Activated T-helper 1 cell treated with anti-CD3 and anti-CD28 coated beads, Interleukin-2, amount 50 U/mL, for 16 hours (primary cell): ENCODE measurements at places on chromosomes 4 and X.

- DNase-seq, result no peak
Measured at GRCh38 chrX:71396576-71396975, 30.4 kb downstream of the TAF1 start.

GRCh38 chrX:113929004-113929403 lies 654.9 kb upstream of the HTR2C start:
- DNase-seq, result no peak

- no peak for DNase-seq
Measured at GRCh38 chrX:95903490-95903889, 781.2 kb upstream of the DIAPH2 start.

DNA sequence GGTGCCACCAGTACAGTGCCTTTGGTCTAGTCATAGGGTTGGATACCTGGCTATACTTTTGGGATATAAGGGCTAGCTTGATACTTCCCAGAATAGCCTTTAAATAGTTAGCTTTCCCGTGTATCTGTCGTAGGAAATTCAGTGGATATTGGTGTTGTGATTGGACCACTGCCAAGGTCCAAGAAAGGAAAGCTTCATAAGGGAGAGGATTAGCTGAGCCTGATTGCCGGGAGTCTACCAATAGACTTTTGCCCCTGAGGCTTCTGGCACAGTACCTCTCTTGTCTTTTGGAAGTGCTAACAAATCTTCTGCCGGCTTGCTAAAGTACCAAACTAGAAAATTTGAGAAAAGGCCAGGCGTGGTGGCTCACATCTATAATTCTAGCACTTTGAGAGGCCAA lies 350.6 kb downstream of the CHIC1 start:
- no peak for DNase-seq

GRCh38 chr4:149835280-149835679 lies 19.6 kb upstream of the IQCM start:
- no peak for DNase-seq

DNA sequence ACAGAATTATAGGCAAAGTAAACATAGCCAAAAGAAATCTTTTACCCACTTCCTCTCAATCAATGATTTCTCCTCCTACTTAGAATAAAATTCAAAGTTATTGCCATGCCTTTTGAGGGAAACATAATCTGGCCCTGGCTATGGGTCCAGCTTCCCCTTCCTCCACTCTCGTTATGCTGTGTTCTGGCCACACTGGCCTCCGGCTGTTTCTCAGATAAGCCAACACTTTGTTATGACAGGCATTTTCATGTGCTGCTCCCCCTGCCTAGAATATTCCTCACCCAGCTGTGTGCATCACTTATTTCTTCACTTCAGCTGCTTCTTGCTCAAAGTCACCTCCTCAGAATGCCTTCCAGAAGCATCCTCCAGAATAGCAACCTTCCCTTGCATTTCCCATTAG lies 386.6 kb upstream of the AADAT start:
- DNase-seq, result no peak
